ENCODE measurements at places on chromosomes 12 and 14.

- no peak for DNase-seq
Measured at GRCh38 chr14:76100236-76100635, 51.5 kb upstream of the GPATCH2L start.

DNA sequence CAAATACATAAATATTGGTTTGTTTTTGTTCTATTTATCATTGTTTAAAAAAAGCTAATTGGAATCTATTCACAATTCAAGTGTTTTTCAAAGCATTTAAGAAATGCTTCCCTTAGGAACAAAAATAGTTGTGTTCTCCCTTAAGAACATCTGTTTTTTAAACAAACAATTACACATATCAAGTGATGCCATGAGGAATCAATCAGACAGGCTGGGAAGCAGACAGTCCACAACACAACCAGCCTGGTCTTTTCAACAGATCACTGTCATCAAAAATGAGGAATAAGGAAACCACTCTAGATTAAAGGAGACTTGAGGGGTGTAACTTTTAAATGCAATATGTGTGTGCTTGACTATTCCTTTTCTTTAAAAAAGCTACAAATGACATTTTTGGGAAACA is 25.5 kb downstream of the GALC start:
- DNase-seq: peak; percentile 10

DNA sequence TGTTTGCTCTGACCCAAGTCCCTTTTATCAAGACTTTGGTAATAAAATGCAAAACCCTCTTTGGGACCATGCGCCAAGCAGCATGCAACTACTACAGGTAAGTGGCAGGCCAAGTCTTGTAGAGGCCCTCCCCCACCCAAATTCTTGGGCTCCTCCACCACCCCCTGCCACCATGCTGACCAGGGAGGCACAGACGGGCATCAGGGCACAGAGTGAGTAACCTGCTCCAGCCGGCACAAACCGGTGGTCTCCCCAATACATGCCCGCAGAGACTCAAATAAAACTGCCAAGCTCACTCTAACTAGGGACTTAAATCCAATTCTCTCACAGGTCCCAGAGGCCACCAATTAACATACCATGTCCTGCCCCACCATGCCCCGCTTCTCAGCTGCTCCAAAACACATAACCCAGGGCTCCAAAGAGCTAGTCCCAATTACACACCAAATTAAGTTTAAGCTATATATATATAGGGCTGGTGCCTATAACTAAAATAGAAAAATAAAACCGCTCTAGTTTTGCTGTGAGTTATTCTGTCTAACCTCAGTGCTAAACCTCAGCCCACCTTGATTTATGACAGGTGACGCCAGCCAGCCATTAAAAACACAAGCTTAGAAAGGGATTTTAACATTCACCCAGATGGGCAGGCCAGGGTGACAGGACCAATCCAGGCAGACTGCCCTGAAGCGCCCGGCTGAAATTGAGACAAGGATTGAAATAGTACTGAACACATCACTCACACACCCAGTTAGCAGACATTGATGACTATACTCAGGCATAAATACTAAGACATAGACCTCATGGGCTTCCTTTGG is 81.0 kb downstream of the CLMN start:
- no peak for DNase-seq

- no peak for DNase-seq
Measured at GRCh38 chr14:57136669-57137328, 131.9 kb downstream of the EXOC5 start.

DNA sequence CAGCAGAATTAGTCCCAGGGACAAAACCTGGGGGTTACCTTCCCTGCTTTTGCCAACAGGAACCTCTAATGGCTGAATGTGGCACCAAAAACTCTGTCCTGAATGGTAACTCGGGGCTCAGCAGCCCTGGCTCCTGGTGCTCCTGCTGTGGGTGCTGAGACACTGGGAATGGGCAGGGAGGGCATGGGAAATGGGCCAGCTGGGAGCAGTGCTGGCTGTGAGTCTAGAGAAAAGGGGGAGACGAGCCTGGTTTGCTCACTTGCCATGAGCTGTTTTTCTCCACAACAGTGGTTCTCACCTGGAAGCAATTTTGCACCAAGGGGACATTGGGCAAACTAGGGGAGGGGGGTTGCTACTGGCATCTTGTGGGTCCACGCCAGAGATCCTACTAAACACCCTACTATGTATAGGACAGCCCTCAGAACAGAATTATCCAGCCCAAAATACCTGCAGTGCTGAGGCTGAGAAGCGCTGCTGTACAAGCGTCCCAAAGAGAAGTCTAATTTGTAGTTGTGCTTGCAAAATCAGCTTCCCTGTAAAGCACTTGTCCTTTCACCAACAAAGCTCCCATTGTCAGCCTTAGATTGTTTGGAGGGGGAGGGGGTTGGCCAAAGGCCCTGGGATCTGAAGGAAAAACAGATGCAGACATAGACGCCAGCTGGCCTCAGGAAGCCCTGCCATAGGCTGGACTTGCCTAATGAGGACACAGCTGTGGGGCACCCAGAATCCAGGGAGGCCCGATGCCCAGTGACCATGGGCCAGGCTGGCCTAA is 3.6 kb downstream of the LRRC74A start:
- DNase-seq: no peak

DNA sequence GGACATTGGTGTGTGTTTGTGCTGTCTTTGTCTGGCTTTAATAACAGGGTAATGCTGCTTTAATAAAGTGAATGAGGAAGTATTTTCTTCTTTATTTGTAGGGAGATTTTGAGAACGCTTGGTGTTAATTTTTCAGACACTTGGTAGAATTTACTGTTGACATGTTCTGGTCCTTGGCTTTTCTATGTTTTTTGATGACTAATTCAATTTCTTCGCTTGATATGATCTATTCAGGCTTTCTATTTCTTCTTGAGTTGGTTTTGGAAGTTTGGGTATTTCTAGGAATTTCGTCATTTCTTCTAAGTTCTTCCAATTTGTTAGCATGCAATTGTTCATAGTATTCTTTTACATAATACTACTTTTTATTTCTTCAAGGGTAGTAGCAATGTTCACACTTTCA is 167.8 kb downstream of the TTC6 start:
- no peak for DNase-seq

DNA sequence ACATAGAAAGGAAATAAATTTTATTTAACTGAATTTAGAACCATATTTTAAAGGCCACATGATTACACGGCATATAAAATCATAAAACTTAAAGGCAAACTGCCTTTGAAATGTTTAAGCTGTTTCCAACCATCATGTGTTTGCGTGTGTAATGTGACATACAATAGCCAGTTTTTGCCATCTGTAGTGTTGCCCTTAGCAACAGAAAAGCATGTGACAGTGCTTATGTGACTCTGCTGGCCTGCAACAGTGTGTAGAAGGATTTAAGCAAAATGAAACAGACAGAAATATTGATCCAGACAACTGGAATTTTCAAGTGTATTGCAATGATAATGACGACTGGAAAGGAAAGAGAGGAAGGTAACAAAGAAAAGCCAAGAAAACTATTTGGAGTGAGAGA is 49.5 kb downstream of the TSPAN19 start:
- DNase-seq: no peak

DNA sequence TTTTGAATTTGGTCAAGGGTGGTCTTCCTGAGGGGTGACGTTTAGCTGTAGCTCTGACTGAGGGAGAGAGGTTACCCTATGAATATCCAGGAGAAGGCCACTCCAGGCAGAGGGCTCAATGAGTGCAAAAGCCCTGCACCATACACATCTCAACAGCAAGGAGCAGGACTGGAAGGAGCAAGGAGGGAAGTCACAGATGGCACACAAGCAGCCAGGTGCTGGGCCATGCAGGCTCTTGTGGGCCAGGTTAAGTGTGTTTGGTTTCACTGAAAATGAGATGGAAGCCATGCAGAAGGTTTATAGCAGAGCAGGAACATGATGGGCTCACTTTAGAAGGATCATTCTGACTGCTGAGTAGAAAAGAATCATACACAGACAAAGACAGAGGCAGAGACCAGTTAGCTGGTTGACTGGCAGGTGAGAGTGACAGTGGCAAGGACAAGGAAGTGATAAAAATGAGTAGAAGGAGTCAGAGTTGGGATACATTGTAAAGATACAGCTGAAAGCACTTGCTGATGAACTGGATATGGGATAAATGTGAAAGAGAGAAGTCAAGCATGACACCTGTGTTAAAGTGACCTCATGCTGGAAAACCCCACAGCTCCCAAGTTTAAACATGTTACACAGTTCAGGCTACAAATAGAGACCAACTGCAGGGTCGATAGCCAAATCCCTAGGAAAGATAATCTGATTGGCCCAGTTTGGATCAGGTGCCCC is 81.2 kb downstream of the PRKD1 start:
- peak; percentile 19 for DNase-seq

DNA sequence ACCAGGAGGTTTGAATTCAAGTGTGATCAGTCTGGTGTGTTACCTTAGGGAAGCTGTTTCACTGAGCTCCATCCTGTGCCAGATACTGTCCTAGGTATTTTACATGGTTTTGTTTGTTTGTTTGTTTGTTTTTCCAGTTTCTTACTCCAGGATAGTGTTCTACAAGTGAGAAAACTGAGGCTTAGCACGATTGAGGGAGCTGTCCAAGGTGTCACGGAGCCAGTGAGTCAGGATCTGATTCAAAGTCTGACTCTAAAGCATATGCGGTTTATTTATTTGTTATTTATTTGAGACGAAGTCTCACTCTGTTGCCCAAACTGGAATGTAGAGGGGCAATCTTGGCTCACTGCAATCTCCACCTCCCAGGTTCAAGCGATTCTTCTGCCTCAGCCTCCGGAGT is 79.7 kb upstream of the GNG2 start:
- peak; percentile 34 for DNase-seq

DNA sequence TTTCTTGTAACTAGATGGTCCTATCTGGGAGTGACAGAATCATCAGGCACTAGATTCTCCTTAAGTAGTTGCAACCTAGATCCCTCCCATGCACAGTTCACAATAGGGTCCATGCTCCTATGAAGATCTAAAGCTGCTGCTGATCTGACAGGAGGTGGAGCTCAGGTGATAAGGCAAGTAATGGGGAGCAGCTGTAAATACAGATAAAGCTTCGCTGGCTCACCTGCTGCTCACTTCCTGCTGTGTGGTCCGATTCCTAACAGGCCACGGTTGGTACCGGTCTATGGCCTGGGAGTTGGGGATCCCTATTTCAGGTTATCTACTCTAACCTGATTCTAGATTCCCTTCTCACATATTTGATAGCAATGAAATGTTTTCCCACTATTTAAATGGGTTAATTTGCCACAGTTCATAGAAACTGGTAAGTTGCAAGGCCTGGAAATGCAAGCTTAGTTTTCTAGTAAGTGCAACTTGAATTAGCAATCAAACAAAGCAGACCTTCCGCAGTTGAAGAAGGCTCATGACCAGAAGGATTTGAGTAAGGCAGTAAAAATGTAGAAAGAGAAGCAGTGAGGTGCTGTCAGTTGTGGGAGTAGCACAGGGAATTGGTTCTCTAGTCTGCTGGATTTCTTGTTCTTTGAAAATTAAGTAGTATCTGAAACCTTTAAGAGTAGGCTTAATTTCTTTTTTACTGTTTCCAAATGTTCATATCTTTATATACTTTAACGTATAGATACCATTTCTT is 332.3 kb downstream of the EGLN3 start:
- no peak for DNase-seq

DNA sequence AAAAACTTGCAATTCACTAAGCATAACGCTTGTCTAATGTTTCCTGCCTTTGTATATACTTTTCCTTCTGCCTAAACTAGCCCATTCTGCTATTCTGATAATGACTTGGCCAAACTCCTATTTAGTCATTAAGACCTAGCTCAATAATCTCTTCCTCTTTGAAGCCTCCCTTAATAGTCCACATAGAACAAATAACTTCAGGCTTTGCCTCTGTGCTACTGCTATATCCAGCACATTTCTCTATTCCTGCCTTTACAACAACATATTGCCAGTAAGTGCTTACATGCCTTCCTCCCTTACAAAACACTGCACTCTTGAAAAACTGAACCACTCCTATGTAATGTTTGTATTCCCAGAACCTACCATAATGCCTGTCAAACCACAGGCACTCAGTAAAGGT is 13.8 kb downstream of the PRICKLE1 start:
- no peak for DNase-seq

DNA sequence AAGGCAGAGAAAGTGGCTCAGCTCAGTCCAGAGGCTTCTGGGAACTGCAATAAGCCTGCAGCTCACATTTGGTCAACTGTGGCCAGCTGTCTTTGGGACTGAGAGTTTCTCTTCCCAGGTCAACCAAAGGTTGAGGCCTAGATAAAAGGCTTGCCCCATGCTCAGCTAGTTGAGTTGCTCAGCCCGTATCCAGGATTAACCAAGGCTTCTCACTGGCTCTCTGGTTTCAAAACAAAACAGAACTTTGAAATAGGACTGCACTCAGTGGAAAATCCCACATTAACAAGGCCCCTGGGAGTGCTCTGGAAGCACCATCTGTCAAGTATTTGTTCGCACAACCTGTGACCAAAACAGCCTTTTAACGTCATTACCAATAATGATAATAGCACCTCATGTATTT is 40.3 kb upstream of the NUAK1 start:
- no peak for DNase-seq

GRCh38 chr14:94494085-94494484 is 15.2 kb downstream of the SERPINA12 start:
- no peak for DNase-seq

- no peak for DNase-seq
Measured at GRCh38 chr12:26659930-26660329, 173.1 kb downstream of the ITPR2 start.

DNA sequence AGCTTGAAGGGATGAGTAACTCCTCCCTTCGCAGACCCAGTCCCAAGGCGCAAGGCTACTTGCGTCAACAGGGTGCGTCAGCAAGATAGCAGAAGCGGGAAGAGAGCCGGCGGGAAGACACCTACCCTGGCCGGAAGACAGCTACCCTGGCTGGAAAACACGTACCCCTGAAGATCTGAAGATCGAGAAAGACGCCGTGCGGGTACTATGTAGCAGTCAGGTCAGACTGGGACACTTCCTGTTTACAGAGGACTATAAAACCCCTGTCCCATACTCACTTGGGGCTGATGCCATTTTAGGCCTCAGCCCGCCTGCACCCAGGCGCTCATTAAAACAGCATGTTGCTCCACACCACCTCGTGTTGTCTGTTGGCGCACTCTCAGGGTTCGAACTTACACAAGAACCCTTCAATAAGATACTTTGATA is 80.9 kb downstream of the ABCD2 start:
- DNase-seq: no peak

DNA sequence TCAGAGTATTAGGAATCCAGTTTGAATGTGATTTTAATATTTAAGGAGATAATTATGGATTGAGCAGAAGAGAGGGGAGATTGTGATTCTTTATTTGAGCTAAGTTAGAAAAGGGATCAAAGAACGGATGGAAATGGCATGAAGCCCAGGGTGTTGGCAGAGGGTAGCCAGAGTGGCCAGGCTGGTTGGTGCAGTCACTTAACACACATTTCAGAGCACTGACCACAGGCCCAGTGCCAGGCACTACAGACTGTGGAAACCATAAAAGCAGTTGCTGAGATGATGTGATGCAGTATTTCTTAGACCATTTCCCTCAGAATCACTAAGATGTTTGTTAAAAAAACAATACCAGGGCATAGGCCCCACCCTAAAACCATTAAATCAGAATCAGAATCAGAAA is 167.7 kb upstream of the AMIGO2 start:
- no peak for DNase-seq

GRCh38 chr12:90020014-90020413 is 311.4 kb upstream of the ATP2B1 start:
- DNase-seq: no peak
